HT-29 (cell line): ENCODE measurements at places on chromosomes 3 and 15.

DNA sequence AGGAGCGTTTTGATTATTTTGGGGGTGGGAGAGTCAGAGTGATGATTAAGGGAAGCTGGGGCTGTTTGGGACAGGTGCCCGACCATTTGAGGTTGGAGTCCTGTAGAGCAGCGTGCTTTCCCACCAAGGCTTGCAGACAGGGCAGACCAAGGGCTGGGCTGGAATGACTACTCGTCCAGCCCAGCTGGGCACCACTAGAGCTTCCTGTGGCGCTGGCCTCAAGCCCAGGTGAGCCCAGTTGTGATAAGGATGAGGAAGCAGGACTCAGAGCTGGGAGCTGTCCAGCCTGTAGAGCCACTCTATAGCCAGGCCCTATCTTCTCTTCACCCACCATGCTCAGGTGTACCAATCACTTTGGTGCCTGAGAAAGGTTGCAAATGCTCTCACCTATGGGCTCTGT, 75.8 kb upstream of the ACAN start:
- peak; percentile 49 for DNase-seq

- DNase-seq: no peak
These were observed 87.9 kb downstream of the PLXNA1 start for GRCh38 chr3:127070776-127071175.

DNA sequence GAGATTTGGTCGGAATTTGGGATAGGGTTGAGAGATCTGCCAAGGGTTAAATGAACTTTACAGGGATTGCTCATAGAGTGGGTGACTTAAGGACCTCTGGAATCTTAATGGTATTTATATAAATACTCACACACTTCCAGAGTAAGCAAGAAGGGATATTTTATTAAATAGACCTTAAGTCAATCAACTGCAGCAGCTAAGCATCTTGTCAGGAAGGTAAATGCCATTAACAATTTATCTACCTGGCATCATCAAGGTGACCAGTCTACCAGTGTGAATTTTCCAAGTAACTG, 123.9 kb downstream of the FEZF2 start:
- DNase-seq: no peak

DNA sequence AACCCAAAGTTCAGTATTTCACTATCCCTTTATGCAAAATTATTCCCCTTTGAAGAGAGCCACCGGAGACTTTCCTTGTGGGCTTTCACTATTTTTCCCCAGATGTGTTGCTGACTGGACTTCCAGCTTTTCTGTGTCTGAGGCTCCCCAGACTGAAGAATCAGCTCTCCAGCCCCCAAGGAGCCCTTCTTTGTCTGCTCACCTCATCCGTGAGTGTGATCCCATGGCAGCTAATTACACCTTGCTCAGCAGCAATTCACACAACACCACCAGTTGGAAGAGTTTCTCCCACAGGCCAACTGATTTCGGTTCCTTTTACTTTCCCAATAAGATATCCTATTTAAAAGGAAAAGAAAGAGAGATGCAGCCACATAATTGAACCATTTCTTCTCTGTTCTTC, 249.5 kb upstream of the TRIM42 start:
- no peak for DNase-seq

DNA sequence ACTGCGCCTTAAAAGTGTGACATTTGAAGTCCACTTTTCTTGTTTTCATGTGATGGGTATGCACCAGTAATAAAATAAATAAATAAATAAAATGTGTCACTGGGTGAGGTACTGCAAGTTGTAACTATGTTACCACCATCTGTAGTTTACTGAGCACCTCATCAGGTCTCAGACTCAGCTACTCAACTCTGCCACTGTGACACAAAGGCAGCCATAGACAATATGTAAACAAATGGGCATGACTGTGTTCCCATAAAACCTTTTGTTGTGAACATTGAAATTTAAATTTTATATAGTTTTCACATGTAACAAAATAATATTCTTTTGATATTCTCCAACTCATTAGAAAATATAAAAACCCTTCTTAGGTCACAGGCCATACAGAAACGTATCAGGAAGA, 120.1 kb downstream of the DNAJB8 start:
- DNase-seq: no peak

GRCh38 chr3:152834776-152835600, at the start of gene P2RY1:
Gene P2RY1, plus strand, starts transcription at chr3:152835131. Its CDS starts 652 bp downstream, at chr3:152835783.
- DNase-seq: peak; percentile 83

- DNase-seq: no peak
These were observed 554 bp upstream of the COMMD4 start for GRCh38 chr15:75335313-75335704.

DNA sequence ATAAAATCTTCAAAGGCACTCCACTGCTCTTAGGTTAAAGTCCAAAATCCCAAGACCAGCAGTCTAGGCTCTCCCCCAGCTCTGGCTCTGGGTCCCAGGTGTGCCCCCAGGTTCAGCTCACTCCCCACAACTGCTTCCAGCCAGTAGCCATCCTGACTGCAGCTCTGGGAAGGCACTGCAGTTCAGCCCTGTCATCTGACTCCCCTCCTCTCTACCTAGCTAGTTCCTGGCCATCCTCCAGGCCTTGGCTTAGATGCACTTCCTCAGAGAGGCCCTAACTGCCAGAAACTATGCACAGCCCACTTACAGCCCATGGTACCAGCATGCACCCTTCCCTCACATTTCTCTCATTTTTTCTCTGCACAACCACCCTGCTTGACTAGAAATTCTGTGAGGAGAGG, 25.5 kb downstream of the TBC1D2B start:
- peak; percentile 80 for DNase-seq

GRCh38 chr15:72342385-72342784, 22.4 kb upstream of the CELF6 start:
- DNase-seq: peak; percentile 37

DNA sequence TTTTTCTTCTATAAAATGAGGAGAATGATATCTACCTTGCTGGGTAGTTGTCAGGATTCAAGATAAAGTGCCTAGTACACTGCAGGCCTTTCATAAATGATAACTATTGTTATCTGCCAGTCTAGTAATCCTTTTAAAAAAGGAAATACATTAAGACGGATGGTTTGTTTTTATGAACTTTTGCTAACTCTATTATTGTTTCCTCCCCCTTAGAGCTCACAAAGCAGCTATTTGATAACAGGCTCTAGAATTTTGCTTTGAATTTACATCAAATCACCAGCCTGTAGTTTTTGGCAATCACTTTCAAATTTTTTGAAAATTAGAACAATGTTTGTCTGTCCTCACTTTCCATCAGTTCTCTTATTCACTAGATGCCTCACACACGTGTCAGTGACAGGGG, 39.8 kb downstream of the BLM start:
- no peak for DNase-seq

DNA sequence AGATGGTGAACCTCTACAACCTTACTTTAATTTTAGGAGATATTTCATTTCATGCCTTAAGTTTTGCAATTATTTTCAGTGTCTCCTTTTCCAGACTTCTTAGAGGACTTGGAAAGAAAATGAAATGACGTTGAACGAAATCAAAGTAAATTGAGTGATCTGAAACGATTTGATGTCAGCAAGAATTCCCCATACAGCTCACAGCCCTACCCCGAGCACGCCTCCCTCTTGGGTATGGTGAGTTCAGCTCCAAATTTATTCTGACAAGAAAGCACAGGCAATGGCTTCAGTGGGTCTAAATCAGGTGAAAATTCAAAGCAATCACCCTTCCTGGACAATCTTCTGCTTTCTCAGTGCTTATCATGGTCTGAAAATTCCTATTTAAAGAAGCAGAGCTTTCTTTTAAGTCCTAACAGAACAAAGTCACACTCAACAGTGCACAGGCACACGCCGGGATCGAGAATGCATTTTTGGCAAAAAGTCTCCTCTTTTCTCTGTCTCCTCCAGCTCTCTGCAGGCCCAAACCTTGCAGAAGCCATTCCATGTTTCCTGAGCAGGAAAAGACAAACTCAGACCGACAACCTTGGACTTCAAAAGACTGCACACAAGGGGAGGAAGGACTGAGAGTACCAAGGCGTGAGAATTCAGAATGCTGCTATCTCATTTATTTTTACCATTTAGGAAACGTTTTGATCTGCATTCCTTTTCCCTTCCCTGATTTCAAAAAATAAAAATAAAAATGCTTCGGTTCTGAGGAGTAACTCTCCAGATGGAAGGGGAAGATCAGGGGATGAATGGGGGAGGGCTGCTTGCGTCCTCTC, 72.0 kb downstream of the CCNL1 start:
- DNase-seq: no peak

DNA sequence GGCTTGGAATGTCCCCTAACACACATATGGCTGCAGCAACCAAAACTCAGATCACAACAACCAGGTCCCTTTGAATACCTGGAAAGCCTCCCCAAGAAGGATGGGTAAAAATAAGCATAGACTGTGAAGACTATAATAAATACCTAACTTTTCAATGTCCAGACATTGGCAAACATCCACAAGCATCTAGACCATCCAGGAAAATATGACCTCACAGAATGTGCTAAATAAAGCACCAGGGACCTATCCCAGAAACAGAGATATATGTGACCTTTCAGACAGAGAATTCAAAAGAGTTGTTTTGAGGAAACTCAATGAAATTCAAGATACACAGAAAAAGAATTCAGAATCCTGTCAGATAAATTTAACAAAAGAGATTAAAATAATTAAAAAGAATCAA, 109.2 kb downstream of the NEDD4 start:
- no peak for DNase-seq

DNA sequence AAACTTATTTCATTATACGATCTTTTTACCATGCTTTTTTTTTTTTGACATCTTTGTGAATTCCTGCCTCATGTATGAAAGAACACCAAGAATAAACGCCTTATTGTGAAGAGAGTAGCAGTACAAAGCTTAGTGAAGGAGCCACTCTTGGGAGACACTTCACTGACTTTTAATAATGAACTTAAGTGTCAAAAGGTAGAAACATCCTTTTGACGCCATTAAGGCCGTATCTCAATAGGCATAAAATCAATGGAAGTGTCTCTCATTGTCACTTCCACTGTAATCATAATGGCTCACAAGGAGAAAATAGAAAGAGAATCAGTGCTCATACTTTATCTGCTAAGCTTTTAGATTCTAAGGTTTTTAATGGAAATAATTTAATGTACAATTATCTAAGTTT, 657.8 kb downstream of the DIPK2A start:
- DNase-seq: no peak

DNA sequence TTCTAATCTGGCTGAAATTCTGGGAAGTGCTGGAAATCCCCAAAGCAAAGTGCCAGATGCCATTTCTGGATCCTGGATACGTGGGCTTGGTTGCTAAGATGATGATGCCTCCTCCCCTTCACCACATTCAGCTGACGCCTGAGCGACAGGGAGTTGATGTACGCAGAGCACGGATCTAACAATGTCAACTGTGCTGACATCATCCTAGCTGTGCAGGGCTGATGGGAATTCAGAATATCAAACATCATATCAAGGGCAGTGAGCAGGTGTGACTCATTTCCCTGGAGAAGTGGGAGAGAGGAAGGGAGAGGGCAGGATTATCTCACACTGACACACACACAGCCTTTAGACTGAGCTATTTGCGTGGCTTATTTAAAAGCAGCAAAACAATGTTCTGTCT, 92.6 kb upstream of the ZBTB20 start:
- DNase-seq: peak; percentile 43

DNA sequence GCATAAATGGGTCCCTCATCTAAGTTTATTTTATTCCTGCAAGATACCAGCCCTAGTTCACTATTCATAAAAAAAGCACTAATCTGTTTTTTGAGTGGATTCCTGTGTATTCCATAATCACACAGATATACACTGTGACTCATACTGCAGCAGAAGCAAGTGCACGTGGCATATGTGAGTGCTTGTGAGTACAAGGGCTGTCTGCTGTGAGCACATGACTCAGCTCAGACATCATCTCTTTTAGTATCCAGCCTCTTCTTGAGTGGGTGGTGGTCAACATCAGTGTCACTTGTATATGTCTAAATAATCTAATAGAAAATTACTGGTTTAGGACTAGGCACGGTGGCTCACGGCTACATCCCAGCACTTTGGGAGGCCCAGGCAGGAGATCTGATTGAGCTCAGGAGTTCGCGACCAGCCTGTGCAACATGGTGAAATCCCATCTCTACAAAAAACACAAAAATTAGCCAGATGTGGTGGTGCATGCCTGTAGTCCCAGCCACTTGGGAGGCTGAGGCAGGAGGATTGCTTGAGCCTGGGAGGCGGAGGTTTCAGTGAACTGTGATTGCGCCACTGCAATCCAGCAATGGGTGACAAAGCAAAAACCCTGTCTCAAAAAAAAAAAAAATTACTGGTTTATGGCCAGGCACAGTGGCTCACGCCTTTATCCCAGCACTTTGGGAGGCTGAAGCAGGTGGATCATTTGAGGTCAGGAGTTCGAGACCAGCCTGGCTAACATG, 49.8 kb downstream of the NIPA2 start:
- no peak for DNase-seq

- DNase-seq: no peak
These were observed 27.4 kb upstream of the PLSCR2 start for GRCh38 chr3:146496726-146497125.

- no peak for DNase-seq
These were observed 66.9 kb downstream of the SLCO2A1 start for GRCh38 chr3:133962849-133963248.

DNA sequence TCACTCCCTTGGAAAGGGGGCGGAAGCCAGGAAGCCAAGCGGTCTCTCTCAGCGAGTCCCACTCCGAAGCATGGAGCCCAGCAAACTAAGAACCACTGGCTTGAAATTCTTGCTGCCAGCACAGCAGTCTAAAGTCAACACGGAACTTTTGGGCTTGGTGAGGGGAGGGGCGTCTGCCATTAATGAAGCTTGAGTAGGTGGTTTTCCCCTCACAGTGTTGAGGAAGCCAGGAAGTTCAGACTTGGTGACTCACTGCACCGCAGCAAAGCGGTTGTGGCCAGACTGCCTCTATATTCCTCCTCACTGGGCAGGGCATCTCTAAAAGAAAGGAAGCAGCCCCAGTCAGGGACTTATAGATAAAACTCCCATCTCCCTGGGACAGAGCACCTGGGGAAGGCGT, 665.4 kb upstream of the CBLB start:
- no peak for DNase-seq

- DNase-seq: peak; percentile 84
These were observed 11.5 kb upstream of the PARP14 start for GRCh38 chr3:122668930-122669730.

- no peak for DNase-seq
These were observed 91.3 kb downstream of the PCSK6 start for GRCh38 chr15:101398247-101398646.

DNA sequence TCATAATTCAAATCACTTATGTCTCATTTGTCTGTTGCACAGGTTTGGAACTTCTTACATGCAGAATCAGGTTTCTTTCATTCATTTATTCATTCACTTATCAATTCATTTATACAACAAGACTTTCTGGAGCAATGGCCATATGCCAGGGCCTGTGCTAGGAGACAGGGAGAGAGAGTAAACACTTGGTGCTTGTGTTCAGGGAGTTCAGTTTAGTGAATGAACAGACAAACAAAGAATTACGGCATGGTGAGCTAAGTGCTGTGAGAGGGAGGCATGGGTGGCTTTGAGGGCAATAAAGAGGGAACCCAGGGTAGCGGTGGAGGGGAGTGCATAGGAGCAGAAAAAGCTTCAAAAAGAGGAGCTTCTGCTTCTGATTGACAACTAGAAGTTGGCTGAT, 8.5 kb upstream of the IREB2 start:
- no peak for DNase-seq

GRCh38 chr3:172476347-172476746, 28.1 kb upstream of the GHSR start:
- peak; percentile 9 for DNase-seq
